Prostate gland (tissue), 2 donors: ENCODE measurements at places on chromosomes 16 and 17. TPM values are rescaled to one million over a fixed set of nuclear protein-coding genes. Genes with fewer than 3 reads are reported as not detected.

- H3K4me3 ChIP-seq, result no peak overlapping the region
- no peaks in the 10 kb centered on the region for H3K27me3 ChIP-seq
- DNase-seq, result no peak
- no peak overlapping the region for H3K27ac ChIP-seq
- H3K4me1 ChIP-seq, result no peaks in the 10 kb centered on the region
Observed at GRCh38 chr17:60798576-60798975, 120.9 kb downstream of the BCAS3 start.

- H3K27me3 ChIP-seq, result no peaks in the 10 kb centered on the region
- DNase-seq, result no peak
- H3K4me3 ChIP-seq, result no peak overlapping the region
- peak overlapping the region; percentile 22 for H3K27ac ChIP-seq
Observed at GRCh38 chr17:78759969-78760352, 22.1 kb downstream of the CYTH1 start.

GRCh38 chr17:51439395-51440229 lies 179.3 kb downstream of the UTP18 start:
- H3K4me3 ChIP-seq, result no peak overlapping the region
- H3K27me3 ChIP-seq, result no peaks in the 10 kb centered on the region
- no peaks in the 10 kb centered on the region for H3K36me3 ChIP-seq
- no peaks in the 10 kb centered on the region for H3K4me1 ChIP-seq
- no peak overlapping the region for H3K27ac ChIP-seq
- no peak for DNase-seq

Gene TP53TG3B
- 0.57 TPM for total RNA-seq

Gene HBA1
- total RNA-seq, result 43.4 TPM

- H3K27me3 ChIP-seq, result no peaks in the 10 kb centered on the region
- no peak overlapping the region for H3K27ac ChIP-seq
- no peak overlapping the region for H3K4me3 ChIP-seq
- no peaks in the 10 kb centered on the region for H3K36me3 ChIP-seq
Observed at GRCh38 chr17:29820425-29820824, 109.6 kb downstream of the SSH2 start.

DNA sequence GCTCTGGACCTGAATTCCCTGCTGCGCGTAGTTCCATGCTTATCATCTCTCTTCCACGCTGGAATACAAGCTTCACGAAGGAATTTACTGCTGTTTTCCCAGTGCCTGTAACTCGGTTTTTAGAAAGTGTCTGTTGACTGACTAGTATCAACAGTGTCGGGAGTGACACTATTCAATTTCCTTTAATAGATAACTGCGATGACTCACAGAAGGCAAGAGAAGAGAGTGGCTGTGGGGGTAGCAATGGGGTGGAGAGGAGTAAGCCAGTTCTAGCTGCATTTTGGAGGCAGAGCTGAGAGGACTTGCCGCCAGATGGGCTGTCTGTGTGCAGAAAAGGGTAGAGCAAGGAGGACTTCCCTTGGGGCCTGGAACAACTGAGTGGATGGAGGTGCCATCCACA lies 25.2 kb downstream of the B4GALNT2 start:
- no peak overlapping the region for H3K27ac ChIP-seq
- peaks cover 6% of the 10 kb centered on the region for H3K27me3 ChIP-seq
- DNase-seq, result no peak
- no peaks in the 10 kb centered on the region for H3K4me1 ChIP-seq
- H3K4me3 ChIP-seq, result no peak overlapping the region

Gene SPIRE2
- total RNA-seq, result 15.5 TPM

GRCh38 chr16:46783800-46784199 lies 35.7 kb upstream of the MYLK3 start:
- DNase-seq, result no peak
- H3K36me3 ChIP-seq, result no peaks in the 10 kb centered on the region
- H3K4me3 ChIP-seq, result no peak overlapping the region
- no peaks in the 10 kb centered on the region for H3K27me3 ChIP-seq

DNA sequence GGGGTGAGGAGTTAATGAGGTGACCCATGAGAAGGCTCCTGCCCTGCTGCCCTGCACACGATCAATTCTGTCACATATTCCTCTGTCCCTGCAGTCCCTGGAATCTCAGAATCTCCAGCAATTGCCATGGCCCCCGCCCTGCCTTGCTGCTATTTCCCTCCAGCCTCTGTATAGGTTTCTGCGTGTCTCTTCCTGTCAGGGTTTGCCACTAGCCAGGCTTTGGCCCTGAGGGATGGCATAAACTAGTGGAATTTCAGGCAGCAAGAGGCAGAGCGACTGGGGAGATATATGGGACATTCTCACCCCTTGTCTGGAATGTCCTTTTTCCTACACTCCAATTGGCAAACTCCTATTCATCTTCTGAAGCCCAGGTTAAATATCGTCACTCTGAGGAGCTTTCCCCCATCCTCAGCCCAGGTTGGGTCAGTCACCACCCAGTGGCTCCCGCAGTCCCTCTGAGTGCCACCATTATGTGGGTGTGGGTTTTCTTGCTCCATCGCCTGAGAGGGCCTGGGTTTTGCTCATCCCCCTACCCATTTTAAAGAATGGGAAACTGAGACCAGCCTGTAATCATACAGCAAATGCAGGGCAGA lies 15.5 kb upstream of the NATD1 start:
- H3K4me1 ChIP-seq, result no peaks in the 10 kb centered on the region
- H3K27me3 ChIP-seq, result no peaks in the 10 kb centered on the region
- H3K27ac ChIP-seq, result no peak overlapping the region
- no peaks in the 10 kb centered on the region for H3K36me3 ChIP-seq

Gene PIK3R5
- total RNA-seq, result 3.2 TPM

DNA sequence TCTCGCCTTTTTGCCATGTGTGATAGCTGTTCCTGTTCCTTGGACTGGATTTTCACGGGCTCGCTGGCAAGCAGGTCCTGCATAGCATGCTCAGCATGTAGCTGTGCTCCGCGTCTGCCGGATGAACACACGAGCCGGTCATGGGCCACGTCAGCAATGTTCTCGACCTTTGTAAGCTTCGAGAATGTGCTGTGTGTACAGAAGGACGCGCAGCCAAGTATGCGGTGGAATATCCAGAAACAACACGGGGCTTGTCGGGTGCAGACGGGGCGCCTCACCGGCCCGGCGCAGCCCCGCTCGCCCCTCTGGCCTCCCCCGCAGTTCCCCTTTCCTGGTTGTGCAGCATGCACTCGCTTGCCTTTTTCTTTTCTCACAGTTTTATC lies 42.2 kb downstream of the RPTOR start:
- no peak overlapping the region for H3K4me3 ChIP-seq
- H3K27ac ChIP-seq, result no peak overlapping the region
- DNase-seq, result no peak
- no peaks in the 10 kb centered on the region for H3K36me3 ChIP-seq
- H3K27me3 ChIP-seq, result no peaks in the 10 kb centered on the region
- no peaks in the 10 kb centered on the region for H3K4me1 ChIP-seq

Gene NXPH3
- total RNA-seq, result 4.7 TPM

Gene CLEC19A
- 0.23 TPM for total RNA-seq

DNA sequence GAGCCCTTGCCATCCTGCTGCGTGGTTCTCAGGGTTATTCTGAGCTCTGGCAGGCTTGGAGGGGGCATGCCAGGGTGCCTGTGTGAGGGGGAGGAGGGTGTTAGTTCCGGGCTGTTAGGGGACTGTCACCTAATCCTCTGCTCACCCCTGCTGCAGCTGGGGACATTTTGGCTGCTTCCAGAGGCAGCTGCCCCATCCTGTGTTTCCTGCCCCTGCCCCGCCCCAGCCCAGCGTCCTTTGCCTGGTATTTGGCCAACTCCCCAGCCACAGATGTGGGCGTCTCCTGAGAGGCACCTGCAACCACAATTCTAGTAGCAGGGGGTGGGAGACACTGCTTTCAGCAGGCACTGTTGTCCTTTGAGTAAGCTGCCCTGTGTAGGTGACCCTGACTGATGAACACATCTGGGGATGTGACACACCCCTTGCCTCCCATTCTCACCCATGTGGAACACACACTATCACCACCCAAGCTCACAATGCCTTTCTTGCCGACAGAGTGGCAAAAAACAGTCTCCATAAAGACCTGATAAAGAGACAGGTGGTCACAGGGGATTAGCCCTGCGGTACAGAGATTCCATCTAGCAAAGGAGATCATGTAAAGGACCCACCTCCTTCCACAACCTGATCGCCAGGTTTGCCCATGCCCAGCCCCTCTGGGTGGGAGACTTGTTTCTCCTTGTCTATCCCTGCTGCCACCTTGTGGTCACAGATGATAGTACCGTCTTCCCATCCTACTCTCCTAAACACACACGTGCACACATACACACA lies at the start of gene CHRNE:
Gene CHRNE, minus strand, starts transcription at position 48 of the 768 bp plus-strand sequence. Its CDS starts 35 bp downstream, at position 13.
- peak within 1 kb of the TSS; percentile 30 for H3K27ac ChIP-seq
- no peak within 1 kb of the TSS for H3K4me3 ChIP-seq
- no peaks in the 10 kb centered on the region for H3K27me3 ChIP-seq
- H3K36me3 ChIP-seq, result no peaks in the 10 kb centered on the region
- peaks cover 3% of the 10 kb centered on the region for H3K4me1 ChIP-seq

- no peaks in the 10 kb centered on the region for H3K4me1 ChIP-seq
- no peak for DNase-seq
- no peaks in the 10 kb centered on the region for H3K36me3 ChIP-seq
- H3K4me3 ChIP-seq, result no peak overlapping the region
- H3K27ac ChIP-seq, result no peak overlapping the region
- H3K27me3 ChIP-seq, result no peaks in the 10 kb centered on the region
Observed at GRCh38 chr17:61756561-61756960, 106.8 kb downstream of the BRIP1 start.

- peaks cover 1% of the 10 kb centered on the region for H3K27me3 ChIP-seq
- no peaks in the 10 kb centered on the region for H3K4me1 ChIP-seq
- no peaks in the 10 kb centered on the region for H3K36me3 ChIP-seq
- no peak overlapping the region for H3K4me3 ChIP-seq
Observed at GRCh38 chr16:87131996-87132345, 185.2 kb downstream of the C16orf95 start.

DNA sequence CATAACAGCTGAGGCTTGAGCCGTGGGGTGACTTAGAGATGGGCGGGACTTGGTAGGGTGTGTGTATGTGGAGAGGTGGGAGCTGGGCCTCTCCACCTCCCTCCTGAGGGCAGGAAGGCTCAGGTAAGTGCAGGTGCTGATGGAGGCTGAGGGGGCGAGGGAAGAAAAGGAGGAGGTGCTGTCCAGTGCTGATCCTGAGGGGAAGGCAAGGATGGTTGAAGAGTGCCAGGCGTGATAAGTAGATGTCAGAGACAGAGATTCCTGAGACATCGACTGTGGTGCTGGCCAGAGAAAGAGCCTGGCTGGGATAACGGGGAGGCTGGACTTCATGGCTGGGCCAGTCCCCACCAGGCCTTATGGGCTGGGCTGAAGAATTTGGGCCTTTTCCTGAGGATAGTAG lies 159.1 kb downstream of the SDK2 start:
- no peak overlapping the region for H3K4me3 ChIP-seq
- H3K4me1 ChIP-seq, result no peaks in the 10 kb centered on the region
- H3K27ac ChIP-seq, result no peak overlapping the region
- H3K27me3 ChIP-seq, result no peaks in the 10 kb centered on the region

GRCh38 chr16:77062878-77063675 lies 127.9 kb upstream of the MON1B start:
- no peaks in the 10 kb centered on the region for H3K4me1 ChIP-seq
- no peak overlapping the region for H3K27ac ChIP-seq
- H3K4me3 ChIP-seq, result no peak overlapping the region
- no peaks in the 10 kb centered on the region for H3K27me3 ChIP-seq
- no peak for DNase-seq
- no peaks in the 10 kb centered on the region for H3K36me3 ChIP-seq

GRCh38 chr17:40443988-40444899 lies 994 bp downstream of the IGFBP4 start:
- H3K4me1 ChIP-seq, result peaks cover 8% of the 10 kb centered on the region
- H3K27ac ChIP-seq, result peak overlapping the region; percentile 93
- no peak for DNase-seq
- H3K36me3 ChIP-seq, result no peaks in the 10 kb centered on the region

Gene CTF1
- total RNA-seq, result 13.9 TPM

DNA sequence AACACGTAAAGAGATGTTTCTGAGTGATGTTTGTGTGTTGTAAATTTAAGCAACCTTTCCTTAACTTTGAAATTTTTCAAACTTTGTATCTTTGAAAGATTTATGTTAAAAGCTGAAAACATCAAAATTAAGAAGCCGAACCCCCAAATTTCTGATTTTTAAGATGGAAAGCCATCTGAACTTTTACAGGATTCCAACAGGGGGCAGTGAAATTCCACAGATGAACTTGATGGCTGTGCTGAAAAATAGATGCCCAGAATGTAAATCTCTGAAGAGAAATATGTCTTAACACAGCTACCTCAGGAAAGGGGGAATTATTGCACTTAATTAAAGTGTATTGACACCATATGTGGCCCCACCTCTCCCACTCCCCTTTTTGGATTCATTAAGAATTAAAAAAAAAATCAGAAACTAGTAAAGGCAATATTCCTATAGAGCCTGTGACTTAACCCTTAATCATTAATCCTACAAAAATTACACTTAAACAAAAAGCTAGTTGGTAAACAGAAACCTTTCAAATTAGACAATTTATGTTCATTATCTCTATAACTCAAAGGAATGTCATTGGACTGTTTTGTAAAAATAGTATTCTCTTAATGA lies 597.9 kb downstream of the KCNJ2 start:
- no peaks in the 10 kb centered on the region for H3K27me3 ChIP-seq
- no peak overlapping the region for H3K27ac ChIP-seq
- no peak for DNase-seq
- no peaks in the 10 kb centered on the region for H3K4me1 ChIP-seq
- H3K4me3 ChIP-seq, result no peak overlapping the region
- no peaks in the 10 kb centered on the region for H3K36me3 ChIP-seq

GRCh38 chr16:82396509-82396908 lies 226.5 kb upstream of the MPHOSPH6 start:
- no peaks in the 10 kb centered on the region for H3K27me3 ChIP-seq
- H3K4me1 ChIP-seq, result no peaks in the 10 kb centered on the region
- DNase-seq, result no peak
- no peaks in the 10 kb centered on the region for H3K36me3 ChIP-seq
- no peak overlapping the region for H3K4me3 ChIP-seq
- H3K27ac ChIP-seq, result no peak overlapping the region

- peaks cover 9% of the 10 kb centered on the region for H3K27me3 ChIP-seq
- DNase-seq, result no peak
- H3K27ac ChIP-seq, result no peak overlapping the region
- H3K4me1 ChIP-seq, result no peaks in the 10 kb centered on the region
- H3K4me3 ChIP-seq, result no peak overlapping the region
Observed at GRCh38 chr17:74118504-74118903, 85.0 kb upstream of the RPL38 start.

Gene UTS2R
- total RNA-seq, result not detected

Gene GJD3
- 5.3 TPM for total RNA-seq
